ENCODE measurements at places on chromosomes 6 and 20.

DNA sequence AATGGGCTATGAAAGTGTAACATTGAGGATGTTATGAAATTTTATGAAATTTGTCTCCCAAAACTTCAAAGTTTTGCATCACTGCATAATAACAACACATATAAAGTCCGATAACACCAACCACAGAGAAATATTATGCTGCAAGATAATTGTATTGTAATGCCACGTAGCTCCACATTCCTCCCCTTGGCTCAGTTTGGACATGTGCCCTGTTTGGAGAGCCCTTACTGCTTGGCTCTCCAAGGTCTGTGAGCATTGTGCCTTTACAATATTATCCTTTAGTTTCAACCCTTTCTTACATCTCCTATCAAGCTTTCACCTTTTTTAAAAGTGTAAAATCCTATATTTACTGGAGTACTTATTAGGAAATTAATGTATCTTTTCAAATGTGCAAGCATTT lies 10.8 kb downstream of the HBS1L start:
- DNase-seq: no peak

- DNase-seq: peak; percentile 57
Observed at GRCh38 chr6:75735491-75736186, 13.4 kb upstream of the MYO6 start.

DNA sequence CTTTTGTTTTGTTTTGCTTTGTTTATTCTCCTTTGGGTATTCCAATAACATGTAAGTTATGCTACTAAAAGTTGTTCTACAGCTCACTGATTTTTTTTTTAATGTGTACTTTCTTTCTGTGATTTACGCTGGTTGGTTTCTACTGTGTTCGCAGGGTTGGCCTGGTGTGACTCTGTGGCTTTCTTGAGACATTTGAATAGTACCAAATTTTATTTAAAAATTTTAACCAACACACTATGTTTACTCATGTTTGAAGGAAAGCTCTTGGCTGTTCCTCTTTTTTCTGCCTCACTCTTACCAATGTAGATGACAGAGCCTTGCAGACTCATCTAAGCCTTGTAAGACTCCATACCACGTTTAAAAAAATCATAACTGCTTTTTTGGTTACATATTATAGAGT lies 1784.9 kb upstream of the DEFB115 start:
- no peak for DNase-seq

GRCh38 chr6:36599791-36600209 lies 5.6 kb downstream of the SRSF3 start:
- DNase-seq: peak; percentile 58

DNA sequence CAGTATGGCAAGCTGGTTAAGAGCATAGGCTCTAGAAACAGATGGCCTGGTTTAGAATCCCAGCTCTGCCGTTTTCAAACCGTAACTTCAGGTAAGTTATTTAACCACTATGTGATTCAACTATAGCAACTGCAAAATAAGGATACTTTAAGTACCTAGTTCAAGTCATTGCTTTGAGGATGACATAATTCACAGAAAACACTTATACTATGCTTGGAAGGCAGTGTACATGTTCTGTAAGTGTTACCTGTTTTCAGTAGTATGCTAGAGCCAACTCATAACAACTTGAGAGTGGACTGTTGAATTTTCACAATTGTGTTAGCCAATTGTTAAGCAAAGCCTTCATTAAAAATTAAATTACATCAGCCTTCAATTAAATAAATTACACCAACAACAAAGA lies 134.8 kb upstream of the BEND6 start:
- no peak for DNase-seq

DNA sequence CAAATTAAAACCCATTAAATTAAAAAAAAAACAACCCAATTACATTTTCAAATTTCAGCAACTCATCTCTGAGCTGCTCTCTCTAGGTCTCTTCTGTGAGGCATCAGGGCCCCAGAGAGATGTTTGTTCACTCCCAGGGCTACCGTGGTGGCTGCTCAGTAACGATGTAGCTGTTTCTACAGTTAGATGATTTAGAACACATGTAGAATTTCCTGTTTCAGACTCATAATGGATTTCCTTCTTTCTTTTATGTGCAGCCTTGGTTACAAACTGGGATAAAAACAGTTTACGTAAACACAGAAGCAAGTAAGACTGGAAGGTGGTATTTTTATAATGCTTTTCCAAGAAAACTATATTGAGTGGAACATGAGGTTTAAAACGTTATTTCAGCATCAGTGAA lies 116.1 kb upstream of the CCN2 start:
- peak; percentile 74 for DNase-seq

- DNase-seq: no peak
Observed at GRCh38 chr20:47654370-47654769, 130.9 kb downstream of the SULF2 start.

DNA sequence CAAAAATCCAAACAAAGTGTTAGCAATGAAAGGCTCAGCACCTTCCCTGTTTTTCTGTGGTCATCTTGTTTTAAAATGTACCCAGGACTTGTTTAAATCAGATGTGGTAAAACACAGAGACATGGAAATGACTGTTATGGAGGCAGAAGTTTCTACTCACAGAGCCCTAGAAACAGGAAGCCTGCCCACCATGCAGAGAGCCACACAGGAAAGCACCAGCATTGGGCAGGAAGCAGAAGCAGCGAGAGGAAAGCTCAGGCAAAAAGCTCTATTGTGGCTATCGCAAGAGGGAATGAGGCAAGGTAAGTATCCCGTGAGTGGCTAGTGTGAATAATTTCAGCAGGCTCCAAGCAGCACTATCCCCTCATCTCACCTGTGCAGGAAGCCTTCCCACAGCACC lies 42.8 kb downstream of the GPR6 start:
- DNase-seq: no peak

GRCh38 chr6:169783401-169783800 lies 32.0 kb downstream of the ERMARD start:
- DNase-seq: no peak

- DNase-seq: no peak
Observed at GRCh38 chr6:17635568-17635967, 35.5 kb downstream of the FAM8A1 start.

GRCh38 chr6:54286141-54286540 lies 22.1 kb upstream of the TINAG start:
- DNase-seq: peak; percentile 75

GRCh38 chr20:62993856-62994494 lies 12.8 kb downstream of the BHLHE23 start:
- no peak for DNase-seq

DNA sequence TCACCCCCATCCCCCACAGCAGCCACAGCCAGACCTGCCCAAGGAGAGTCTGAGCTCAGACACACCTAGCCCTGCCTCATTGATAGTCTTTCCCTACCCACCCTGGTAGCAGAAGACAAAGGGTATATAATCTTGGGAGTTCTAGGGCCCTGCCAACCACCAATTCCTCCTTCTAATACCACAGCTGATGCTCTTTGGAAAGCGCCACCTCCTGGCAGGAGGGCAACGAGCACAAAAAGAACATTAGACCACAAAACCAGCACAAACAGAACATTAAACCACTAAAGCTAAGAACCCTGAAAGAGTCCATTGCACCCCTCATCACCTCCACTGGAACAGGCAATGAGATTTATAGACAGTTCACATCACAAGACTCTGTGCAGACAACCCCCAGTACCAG lies 195.8 kb upstream of the FUT9 start:
- no peak for DNase-seq

GRCh38 chr6:128725271-128726233 lies 157.4 kb upstream of the LAMA2 start:
- DNase-seq: peak; percentile 57

GRCh38 chr20:39839399-39840119 lies 849.5 kb downstream of the MAFB start:
- DNase-seq: no peak

DNA sequence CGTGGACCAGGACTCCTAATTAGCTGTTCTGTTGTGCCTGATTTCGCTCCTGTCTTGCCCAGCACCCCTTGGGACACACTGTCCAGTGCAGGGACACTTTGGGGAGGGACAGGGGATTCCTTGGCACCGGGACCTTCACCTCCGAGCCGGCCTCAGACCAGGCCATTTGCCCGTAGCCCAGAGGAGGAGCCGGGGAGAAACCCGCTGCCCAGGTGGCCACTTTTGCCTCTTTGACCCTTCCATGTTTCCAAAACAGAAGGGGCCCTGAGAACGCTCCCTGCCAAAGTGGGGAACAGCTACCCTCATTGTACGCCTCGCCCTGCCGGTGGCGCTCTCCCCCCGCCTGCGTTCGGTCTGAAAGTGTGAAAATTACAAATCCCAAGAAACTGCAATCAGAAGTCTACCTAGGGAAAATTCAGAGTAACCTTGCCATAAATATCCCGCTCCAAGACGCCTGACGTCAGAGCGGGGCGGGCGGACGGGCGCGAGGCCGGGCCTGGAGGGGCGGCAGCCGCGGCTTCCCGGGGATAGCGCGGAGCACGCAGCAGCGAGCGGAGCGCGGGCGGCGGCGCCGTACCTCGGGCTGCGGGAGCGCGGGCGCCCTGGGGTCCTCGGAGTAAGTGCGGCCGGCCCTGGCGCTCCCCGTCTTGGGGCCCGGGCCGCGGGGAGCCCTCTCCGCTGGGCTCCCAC lies at the start of gene DAAM2:
TSS of gene DAAM2 (plus strand) at position 527 of the 690 bp plus-strand sequence. CDS start 63,927 bp downstream, outside the sequence.
- peak; percentile 68 for DNase-seq

Data from EH (cell line).